ENCODE measurements at places on chromosomes 2 and 18.
A peak's percentile ranks its signal among the peaks of the same experiment; 100 is the strongest.

DNA sequence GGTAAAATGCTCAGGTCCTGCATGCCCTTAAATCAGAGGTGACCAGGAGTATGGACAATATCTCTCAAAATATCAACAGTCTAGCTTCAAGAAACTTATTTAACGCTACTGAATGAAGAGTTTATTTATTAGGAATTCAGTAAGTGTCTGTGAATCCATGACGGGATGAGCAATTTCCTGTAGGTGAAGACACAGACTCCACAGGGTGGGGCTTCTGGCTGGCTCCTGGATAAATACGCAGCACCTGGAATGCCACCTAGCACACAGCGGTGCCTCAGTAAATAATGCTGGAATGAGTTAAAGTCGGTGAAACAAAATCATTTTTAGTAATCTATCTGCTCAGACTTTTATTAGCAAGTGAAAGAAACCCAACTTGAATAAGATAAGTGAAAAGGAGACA lies 29.4 kb upstream of the MBP start:
- DNase-seq: no peak

GRCh38 chr2:99414566-99414965 lies 75.3 kb downstream of the REV1 start:
- DNase-seq: no peak

DNA sequence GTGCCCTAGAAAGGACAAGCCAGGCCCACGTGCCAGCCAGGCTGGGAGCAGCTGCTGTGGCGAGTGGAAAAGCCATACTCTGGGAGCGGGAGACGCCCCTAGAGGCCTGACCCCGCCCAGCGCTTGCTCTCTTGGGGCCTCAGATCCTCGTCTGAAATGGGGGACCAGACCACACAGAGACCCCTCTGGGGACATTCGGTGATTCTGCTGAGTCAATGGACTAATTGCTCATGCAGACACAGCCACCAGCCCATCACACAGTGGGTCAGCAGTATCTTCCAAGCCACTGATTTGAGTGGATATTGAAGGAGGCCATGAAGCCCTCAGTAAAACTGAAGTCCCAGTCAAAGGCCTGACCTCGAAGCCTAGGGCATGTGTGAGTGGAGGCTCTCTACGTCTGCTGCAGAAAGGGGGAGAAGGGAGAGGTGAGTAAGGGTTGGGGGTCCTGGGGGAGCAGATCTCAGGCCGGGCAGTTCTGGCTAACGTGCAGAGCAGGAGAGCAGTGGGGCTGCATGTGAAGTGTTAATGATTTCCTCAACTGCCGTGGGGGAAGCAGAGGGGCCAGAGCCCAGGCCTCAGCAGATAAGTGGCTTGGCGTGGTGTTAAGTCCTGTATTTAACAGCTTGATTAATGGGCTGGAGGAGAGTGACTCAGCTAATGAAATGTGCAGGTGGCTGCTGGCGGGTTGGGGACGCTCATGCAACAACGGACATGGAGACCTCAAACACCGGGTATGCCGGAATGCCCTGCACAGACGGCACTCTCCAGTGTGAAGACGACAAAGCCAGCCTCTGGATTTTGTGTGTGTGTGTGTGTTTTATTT lies 104.4 kb upstream of the TWIST2 start:
- DNase-seq: no peak

DNA sequence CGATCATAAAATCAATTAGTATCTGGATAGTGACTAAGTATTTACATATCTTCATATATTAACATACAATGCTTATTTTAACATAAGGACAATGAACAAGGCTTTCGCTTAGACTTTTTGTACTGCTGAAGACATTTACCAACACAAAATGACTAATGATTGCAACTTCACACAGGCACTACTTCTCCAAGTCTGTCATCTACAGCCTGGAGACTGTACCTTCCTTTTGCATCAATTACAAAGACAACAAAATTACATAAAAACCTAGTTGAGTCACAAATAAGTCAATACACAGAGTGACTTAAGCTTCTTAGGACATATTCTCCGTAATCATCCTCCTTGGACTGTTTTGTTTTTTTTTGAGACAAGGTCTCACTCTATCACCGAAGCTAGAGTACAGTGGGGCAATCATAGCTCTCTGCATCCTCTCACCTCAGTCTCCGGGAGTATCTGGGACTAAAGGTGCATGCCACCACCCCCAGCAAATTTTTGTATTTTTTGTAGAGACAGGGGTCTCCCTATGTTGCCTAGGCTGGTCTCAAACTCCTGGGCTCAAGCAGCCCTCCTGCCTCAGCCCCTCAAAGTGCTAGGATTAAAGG lies 15.9 kb downstream of the PUM2 start:
- DNase-seq: no peak

GRCh38 chr2:32977228-32977758 lies 30.5 kb downstream of the LTBP1 start:
- DNase-seq: no peak

- DNase-seq: peak; percentile 39
These were observed 4.8 kb upstream of the STAT4 start for GRCh38 chr2:191155608-191156071.

DNA sequence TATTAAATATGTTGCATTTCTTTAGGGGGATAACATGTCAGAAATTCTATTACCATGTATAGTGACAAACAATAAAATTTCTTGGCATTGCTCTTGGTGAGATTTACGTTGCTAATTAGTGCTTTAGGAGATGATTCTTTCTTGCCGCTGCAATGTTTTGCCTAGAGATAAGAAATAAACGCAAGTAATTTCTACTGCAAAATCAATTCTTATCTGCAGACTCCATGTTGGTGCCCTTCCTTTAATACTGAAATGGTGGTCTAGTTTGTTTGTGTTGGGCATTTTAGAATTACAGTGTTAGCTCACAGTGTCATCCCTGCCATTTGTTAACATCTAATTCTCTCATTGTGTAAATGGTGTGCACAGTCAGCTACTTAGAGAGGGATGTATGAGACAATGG lies 34.6 kb downstream of the ASXL3 start:
- DNase-seq: no peak

DNA sequence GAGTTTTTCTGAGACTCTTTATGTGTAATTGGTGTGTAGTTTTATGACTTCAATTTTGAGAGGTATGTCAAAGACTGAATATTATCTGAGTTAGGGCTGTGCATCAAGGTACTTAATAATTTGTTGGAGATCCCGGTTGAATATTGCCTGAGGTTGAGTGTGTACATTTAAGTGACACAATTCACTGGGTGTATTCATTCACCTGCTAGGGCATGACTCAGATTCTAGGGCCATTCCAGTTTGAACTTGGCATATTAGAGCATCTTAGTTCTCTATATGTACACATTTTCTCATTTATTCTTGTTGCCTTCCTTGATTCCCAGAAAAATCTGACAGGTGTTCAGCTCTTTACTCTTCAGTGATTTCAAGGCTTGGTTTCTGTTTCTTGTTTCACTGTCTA lies 12.5 kb downstream of the MAP4K4 start:
- no peak for DNase-seq

Measured in NAMALWA (cell line).